Femur (tissue), 1 donor: ENCODE measurements at places on chromosomes 11 and 22.

DNA sequence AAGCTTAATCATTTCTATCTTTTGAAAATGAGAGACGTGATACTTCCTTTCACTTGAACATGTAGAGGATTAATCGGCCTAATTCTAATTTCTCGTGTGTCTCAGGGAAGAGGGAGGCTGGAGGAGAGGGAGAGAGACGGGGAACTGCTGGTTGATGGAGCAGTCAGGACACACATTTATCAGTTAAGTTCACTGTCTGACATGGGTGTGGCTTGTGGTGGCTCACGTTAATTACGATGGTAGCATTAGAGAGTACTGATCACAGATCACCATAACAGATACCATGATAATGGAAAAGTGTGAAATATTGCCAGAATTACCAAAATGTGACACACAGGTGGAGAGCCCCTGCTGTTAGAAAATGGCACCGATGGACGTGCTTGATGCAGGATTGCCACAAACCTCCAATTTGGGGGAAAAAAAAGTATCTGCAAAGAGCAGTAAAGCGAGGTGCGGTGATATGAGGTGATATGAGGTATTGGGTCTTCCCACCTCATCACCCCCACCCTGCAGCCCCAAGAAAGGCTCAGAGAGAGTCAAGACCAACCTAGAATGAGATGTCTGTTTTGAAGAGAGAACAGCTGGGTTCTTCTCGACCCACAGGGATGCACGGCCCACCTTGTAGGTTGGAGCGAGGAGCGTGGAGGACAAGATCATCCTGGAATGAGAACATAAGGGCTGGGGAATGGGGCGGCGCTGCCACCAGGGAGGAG is 19.7 kb downstream of the ZBED4 start:
- no peak for DNase-seq

- DNase-seq = no peak
These were observed 37.5 kb downstream of the ADAMTS15 start for GRCh38 chr11:130485983-130486382.

DNA sequence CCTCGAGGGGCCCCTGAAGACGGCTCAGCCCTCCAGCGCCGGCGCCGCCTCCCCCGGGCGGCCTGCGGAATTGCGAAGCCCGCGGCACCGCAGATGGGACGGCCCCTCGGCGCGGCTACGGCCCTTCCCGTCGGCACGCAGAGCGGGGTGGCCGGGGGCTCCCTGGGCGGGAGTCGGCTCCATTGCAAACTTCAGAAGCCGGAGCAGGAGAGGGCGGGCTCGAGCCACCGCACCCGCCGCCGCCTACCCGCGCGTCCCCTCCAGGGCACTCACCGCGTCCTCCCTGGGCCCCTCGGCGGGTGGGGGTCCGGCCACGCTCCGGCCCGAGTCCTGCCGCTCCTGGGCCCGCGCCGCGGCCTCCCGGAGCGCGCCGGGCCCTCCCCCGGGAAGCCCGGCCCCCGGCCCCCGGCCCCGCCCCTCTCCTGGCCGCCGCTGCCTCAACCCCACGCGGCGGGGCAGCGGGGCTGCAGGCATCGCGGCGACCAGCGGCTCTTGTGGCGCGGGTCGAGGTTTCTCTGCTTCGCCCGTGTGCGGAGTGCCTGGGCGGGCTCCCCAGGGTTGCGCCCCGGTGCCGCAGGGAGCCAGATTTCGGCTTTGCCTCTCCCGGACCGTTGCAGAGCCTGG is at the start of gene PACSIN3:
TSS of gene PACSIN3 (minus strand) at position 359 of the 624 bp plus-strand sequence. CDS start 3,707 bp downstream, outside the sequence.
- peak; percentile 69 for DNase-seq

- no peak for DNase-seq
These were observed 5.5 kb upstream of the SLC16A8 start for GRCh38 chr22:38089474-38089851.

DNA sequence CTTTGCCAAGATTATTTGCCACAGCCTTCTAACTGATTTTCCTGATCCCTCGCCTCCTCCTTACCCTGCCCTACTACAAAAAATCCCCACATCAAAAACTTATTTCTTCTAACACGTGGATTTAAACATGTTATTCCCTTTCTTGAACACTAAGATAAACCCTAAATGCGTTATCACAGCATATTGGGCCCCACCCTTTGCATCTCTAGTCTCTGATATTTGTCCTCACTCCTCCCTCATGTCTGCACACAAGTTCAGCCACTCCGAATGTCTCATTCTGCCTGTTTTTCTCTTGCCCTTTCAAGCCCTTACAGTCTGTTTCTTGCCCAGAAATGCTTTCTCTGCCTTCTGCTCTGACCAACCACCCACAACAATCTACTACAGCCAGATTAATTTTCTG is 10.6 kb upstream of the ACER3 start:
- no peak for DNase-seq

DNA sequence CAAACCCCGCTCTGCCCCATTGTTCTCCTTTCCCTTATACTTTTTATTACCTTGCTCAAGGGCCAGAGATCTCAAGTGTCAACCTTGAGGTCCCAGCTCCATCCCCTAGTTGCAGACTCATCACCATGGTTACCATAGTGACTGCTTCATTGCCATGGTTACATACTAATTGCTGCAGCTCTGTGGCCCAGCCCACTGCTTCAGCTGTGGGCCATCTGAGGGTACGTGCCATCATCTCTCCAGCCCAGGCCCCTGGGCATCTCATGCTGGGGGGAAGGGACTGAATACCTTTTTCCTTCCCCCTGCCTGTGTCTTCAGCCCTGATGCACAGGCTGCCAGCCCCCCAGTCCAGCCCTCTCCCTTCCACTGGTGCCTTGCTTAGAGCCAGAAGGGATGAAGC is 22.2 kb downstream of the TREH start:
- peak; percentile 9 for DNase-seq

GRCh38 chr11:31974366-31975136 is 116.3 kb upstream of the RCN1 start:
- no peak for DNase-seq

DNA sequence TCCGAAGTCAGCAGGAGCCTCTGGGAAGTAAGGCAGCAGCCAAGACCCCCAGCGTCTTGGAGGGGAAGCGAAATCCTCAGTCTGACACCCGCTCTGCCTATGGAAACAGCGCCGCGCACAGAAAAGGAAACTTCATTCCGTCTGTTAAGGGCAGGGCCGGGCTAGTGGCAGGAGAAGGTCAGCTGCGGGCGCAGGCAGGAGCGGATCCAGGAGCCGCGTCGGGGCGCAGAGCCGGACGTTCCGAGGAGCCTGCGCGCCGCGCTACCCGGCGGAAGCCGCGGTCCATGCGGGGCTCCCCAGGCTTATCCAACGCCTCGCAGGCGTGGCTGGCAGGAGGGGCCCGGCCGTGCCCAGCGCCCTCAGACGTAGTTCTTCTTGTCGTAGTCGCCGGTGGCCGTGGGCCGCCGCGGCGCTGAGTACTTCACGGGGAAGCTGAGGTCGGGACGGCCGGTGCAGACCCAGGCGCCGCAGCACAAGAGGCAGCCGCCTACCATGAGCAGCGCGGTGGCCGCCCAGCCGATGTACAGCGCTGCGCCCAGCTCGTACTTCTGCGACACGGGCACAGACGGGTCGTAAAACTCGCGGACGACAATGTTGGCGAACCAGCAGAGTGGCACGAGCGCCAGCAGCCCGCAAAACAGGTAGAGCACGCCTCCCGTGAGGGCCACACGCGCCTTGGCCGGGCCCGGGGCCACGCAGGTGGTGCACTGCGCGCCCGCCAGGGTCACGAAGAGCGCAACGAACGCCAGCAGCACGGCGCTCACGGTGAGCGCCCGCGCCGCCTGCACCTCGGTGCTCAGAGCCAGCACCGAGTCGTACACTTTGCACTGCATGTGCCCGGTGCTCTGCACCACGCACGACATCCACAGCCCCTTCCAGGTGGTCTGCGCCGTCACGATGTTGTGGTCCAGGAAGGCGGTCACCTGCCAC is 705 bp downstream of the CLDN5 start:
- DNase-seq = no peak

DNA sequence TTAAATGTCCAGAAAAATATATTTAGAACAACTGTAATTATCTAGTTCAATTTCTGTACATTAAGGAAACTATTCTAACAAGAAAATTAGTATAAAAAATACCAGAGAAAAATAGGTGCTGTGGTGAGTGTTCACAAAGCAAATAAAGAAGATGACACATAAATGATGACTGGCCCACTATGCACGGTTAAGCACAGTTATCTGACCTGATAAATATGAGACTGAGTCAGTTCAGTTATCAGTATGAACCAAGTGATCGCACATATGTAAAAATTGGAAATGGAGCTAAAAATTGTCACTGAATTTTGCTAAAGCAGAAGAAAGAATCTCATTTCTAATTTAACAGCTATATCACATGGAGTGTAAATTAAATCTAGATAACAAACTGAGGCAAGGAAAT is 18.8 kb upstream of the MAML2 start:
- no peak for DNase-seq

DNA sequence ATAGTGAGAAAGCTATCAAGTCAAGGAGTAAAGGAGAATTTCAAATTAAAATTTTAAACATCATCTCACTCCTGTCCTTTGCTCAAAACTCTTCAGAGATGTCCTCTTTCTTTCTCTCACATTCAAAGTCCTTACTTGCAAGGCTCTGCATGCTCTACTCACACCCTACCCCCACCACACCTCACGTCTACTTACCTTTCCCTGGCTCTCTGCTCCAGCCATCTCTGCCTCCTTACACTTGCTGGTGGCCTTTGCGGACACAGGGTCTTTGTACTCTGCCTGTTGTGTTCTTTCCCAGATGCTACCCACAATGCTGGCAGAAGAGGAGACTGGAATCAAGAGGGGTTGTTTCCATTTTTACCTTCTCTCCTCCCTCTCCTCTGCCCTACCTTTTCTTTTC is 405.2 kb downstream of the INSC start:
- DNase-seq = no peak

DNA sequence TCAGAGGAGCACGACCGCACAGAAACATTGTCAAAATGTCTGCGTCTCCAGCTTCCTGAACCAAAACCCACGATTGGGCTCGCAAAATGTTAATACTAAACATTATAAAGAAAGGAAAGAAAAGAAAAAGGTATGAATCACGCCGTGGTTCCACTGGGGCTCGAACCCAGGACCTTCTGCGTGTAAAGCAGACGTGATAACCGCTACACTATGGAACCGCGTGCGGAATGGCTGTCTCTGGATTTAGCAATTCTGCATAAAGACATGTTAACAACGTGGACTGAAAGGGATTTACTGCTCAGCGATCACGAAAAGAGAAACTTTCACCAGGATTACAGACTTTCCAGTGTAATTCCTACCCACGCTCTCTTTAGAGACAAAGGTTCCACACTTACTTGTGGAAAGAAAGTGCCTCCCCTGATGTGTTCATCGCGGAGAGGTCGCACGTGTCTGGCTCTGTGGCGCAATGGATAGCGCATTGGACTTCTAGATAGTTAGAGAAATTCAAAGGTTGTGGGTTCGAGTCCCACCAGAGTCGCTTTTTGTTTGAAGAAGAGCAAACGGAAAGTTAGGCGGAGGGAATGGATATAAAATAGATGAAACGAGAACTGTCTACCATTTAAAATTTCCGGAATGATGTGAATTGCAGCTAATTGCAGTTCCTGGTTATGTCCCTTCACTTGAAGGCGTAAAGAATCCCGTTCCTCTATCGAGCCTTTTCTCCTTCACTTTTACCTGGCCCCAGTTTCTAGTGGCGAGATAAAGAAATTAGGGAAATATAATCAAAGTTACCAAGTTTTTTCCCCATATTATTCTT is 39.7 kb downstream of the OR4D9 start:
- DNase-seq = peak; percentile 90

- no peak for DNase-seq
These were observed 344.2 kb downstream of the BUD13 start for GRCh38 chr11:116428638-116428975.

DNA sequence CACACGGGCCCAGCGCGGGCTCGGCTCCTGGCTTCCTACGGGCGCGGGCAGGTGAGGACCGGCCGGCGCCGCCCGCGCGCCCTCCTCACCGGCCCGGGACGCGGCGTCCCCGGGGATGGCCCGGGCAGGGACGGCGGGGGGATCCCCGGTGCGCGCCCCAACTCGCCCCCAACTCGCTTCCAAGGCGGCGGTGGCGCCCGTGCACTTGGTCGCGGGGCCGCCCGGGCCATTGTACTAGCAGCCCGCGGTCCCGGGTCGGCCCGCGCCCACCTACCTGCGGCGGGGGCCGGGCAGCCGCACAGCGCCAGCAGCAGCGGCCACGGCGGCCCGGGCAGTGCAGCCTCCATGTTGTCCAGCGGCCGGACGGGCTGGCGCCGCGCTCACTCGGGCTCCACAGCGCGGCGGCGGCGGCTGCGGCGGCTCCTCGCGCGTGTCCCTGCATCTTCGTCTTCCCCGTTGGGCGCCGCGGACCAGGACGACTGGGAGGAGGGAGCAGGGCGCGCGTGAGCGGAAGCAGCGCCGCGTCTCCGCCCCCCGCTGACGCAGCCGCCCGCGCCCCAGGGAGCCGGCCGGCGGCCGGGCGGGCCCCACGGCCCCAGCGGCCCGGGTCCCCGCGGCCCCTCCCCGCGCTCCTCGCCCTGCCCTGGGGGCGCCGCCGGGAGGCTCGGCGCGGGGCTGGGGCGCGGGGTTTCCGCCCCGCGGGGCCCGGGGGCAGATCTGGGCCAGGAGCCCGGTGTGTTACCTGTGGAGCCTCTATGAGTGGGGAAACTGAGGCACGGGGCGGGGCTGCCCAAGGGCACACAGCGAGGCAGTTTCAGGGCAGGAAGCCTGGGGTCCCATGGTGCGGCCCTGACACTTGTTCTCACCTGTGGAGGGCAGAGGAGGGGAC is 159.3 kb upstream of the GRK3 start:
- peak; percentile 79 for DNase-seq

- DNase-seq = peak; percentile 30
These were observed 3.4 kb downstream of the FAM83F start for GRCh38 chr22:39997939-39998726.

GRCh38 chr22:42072606-42073330 is 1.3 kb upstream of the PHETA2 start:
- DNase-seq = no peak

GRCh38 chr11:12111549-12112520 is 1.4 kb downstream of the MICAL2 start:
- DNase-seq = no peak

DNA sequence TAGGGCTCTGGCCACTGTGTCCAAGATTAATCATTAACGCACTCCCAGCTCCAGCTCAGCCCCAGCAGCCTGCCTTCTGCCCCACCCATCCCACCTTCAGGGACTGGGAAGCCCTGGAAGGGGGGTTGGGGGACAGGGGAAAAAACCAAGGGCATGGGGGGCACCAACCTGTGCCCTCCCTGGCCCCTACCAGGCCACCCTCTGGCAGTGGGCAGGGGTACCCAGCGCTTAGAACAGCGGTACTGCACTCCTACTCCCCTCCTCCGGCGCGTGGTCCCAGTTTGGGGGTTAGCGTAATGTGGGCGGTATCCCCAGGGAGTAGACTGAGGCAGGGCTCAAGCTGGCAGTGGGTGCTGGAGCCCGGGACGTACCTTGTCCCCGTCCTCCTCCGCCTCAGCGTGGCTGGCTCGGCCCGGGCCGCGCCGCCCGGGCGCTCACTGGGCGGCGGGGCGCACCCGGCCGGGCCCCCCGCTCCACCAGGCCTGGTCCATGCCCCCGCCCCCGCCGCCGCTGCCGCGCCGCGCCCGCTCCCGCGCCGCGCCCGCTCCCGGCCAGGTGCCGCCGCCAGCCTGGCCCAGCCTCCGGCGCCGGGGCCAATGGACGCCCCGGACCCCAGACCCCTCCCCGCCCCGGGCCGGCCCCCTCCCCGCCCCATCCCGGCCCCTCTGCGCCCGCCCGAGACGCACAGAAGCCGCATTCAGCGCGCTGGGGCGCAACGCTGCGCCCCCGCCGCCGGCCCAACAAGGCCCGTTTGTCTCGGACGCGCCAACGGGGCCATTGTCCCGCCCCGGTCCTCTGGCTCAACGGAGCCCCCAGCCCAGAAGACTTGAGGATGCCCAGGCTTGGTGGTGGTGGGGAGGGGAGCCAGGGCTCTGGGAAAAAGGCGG is at the start of gene GAL3ST1:
TSS of gene GAL3ST1 (minus strand) at position 571 of the 887 bp plus-strand sequence. CDS start 17,273 bp downstream, outside the sequence.
- peak; percentile 53 for DNase-seq
